Germinal center (tissue), 1 donor: ENCODE measurements at places on chromosomes 1 and 21.
A peak's percentile ranks its signal among the peaks of the same experiment; 100 is the strongest.

DNA sequence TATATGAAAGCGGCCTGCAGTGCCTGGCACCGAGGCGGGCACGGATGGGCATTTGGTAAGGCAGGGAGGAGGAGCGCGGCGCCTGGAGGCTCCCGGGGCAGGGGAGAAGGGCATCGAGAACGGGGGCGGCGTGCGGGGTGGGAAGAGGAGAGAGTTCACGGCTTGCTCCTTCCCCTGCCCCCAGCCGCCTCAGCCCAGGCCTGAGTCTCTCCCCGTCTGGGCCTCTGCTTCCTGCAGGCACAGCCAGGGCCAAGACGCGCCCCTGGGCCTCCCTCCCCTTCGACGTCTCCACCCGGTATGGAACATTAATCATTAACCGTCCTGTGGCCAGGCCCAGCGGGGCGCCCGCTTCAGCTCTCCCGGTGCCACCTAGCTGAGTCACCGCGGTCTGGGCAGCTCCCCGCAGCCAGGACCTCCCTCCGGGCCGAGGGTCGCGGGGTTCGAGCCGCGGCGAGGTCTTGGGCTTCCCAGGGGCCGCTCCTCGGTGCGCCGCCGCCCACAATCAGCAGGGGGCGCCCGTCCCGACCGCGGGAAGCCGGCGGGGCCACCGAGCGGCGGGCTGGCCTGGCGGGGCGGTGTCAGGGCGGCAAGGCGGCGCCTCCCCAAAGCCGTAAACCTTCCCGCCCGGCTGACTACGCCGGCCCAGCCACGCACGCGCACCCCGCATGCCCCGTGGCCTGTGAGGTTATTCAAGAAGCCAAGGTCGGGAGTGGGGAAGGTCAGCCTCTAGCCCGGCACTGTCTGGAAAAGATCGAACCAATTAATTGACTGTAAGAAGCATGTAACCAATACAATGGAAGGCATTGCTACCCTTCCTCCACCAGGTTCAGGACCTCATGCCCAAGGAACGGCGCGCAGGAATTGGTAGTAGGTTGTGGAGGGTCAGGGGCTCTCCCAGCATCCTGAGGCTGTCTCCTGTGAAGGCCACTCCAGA lies 23.4 kb upstream of the RD3 start:
- peak; percentile 86 for DNase-seq

GRCh38 chr1:164443166-164443565 lies 115.8 kb upstream of the PBX1 start:
- no peak for DNase-seq

DNA sequence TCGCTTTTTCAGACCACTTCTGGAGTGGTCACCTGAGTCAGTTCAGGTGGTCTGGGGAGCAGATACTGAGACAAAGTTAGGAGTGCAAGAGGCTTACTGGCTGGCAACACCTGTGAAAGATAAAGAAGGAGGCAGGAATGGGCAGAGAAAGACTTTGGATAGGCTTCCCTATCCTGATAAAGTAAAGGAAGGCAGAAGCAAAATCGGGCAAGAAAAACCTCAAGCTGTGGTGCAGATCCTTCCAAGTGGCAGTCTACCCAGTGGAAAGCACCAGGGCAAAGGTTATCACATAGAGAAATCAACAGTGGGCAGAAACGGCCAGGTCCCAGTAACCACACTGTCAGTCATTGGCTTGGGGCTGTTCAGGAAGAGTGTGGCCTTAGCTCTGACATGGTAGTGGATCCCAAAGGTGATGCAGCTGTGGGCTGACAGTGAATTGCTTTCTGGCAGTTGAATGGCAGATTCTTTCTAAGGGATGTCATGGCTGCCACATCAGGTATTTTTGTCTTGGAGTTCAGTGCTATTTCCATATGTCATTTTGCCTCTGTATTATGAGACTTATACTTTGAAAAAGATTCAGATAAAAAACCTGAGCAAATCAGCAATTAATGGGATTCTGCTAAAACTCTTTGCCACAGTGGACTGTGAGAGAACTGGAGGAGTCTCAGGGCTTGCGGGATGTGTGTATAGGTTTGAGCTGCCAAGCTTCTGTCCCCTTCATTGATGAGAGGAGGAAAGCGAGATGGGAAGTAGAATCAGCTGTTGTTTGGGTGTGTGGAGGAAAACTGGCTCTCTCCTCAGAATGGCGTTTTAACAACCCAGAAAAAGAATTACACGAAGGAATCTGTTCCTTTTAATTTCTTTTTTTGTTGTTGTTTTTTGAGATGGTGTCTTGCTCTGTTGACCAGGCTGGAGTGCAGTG lies 8.1 kb upstream of the CGN start:
- no peak for DNase-seq

GRCh38 chr1:55867304-55867843 lies 652.2 kb upstream of the USP24 start:
- no peak for DNase-seq
